ENCODE measurements at places on chromosomes 7 and 10.

DNA sequence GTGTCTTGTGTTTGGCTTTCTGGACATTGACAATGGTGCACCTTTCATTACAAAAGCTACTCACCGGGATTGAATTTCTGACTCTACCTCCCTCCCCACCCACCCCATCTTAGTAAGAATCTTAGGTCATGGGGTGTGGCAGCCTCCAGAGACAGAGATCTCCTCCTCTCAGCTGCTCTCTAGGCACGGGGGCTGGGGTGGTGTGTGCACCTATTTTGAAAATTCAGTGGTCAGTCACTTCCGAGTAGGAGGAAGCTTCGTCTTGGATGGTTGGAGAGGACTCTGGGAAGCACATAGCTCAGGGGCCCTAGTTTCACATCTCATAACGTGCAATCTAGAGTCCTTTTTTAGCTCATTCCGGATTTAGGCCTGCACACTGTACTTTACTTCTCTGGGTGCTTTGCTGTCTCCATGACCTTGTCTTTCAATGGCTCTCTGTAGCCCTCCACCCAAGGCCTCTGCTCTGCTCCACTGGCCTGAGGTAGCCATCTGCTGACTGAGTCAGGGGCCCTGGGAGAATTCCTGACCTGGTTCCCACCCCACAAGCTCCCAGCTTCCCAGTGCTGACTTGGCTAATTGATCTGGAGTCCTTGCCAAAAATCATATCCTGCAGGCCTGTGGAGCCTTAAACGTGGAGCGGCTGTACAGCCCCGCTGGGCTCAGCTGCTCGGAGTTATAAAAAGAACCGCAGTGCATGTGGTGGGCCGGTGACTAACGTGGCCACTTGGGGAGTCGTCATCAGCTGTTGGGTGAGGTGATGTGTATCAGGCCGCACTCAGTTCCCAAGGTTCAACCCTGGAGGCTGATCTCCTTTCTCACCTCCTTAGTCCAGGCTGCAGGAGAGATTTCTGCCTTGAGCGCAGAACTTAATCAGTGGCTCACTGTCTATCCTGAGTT lies 19.3 kb upstream of the ADAMTS14 start:
- peak; percentile 99 for DNase-seq

GRCh38 chr10:10209167-10209566 lies 808.5 kb upstream of the CELF2 start:
- DNase-seq = peak; percentile 55

DNA sequence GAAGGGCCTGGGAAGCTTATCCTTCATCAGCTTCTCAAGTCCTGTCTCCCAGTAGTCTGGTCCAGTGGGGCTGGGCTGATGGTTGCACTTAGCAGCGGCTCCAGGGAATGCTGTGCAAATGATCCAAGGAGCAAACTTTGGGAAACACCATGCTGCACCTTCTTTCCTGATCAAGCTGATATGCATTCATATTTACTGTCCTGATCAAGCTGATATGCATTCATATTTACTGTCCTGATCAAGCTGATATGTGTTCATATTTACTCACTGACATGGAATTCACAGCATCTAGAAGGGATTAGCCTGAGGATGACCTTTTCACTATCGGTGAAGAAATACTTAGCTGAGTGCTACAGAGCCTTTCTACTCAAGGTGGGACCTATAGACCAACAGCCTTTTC lies 330.7 kb downstream of the BMPER start:
- no peak for DNase-seq

GRCh38 chr7:150820578-150821198 lies 20.1 kb downstream of the TMEM176A start:
- no peak for DNase-seq

DNA sequence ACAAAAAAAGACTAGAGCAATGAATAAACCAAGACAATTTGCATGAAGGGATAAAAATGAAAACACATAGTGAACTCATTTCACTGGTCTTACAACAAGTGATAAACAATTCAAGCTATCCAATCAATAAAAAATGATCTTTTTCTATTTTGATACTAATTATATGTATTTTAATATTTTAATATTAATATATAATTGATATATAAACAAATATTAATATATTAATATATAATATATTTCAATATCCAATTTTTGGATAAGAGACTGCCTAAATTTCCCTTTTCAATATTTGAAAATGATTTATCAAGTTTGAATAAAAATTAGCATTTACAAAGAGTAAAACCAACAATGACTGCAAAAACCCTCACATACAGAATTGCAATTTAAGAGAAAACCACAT lies 317.9 kb downstream of the GPR158 start:
- no peak for DNase-seq

DNA sequence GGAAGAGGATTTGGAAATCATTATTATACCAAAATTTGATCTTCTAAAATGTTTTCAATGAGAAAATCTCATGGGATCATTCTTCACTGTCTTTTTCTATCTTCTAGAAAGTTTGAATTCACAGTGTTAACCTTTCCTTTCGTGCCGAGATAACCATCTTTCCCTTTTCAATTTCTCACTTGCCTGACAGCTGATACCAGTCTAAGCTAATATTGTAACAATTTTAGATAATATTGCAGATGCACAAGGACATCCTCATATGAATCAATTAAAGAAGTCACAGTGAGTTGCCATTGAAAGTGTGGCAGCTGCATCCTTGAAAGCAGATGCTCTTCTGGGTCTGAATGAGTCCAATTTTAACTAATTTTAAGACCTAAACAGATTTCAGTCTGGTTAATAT lies 139.6 kb upstream of the LRGUK start:
- DNase-seq = no peak

GRCh38 chr10:20809631-20810030 lies 87.5 kb downstream of the NEBL start:
- DNase-seq = peak; percentile 8

DNA sequence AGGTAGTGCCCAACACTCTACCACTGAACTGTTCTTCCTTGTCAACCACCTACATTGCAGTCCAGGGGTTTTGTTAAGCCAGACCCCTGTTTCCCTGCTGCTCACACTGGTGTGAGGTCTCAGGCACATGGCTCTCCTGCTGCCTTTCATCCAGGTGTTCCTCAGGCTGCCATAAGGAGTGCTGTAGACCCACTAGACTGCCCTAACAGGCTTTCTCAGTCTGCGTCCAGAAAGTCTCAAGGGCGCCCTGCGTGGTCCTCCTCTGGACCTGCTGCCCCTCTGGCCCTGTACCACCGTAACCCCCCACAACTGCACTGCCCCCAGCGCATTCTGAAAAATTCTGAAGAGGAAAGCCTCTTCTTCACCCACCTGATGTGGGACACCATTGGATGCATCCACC lies 225.7 kb upstream of the ANKRD30A start:
- no peak for DNase-seq

DNA sequence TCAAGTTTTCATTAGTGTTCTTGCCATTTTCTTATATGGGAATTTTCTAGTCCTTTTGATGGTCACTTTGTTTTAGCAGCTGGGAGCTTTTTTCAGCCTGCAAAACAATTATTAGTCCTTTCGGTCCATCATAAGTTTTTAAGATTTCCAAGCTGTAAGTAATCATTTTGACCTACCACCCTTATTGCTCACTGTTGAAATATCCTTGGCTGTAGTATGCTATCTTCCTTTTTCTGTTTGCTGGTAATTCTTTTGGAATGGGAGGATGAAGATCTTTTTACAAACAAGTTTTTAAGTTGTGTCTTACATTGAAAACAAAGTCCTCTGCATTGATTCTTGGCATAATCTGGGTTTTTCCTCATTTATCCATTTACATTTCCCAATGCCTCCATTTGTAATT lies 24.0 kb downstream of the BZW2 start:
- DNase-seq = peak; percentile 47

DNA sequence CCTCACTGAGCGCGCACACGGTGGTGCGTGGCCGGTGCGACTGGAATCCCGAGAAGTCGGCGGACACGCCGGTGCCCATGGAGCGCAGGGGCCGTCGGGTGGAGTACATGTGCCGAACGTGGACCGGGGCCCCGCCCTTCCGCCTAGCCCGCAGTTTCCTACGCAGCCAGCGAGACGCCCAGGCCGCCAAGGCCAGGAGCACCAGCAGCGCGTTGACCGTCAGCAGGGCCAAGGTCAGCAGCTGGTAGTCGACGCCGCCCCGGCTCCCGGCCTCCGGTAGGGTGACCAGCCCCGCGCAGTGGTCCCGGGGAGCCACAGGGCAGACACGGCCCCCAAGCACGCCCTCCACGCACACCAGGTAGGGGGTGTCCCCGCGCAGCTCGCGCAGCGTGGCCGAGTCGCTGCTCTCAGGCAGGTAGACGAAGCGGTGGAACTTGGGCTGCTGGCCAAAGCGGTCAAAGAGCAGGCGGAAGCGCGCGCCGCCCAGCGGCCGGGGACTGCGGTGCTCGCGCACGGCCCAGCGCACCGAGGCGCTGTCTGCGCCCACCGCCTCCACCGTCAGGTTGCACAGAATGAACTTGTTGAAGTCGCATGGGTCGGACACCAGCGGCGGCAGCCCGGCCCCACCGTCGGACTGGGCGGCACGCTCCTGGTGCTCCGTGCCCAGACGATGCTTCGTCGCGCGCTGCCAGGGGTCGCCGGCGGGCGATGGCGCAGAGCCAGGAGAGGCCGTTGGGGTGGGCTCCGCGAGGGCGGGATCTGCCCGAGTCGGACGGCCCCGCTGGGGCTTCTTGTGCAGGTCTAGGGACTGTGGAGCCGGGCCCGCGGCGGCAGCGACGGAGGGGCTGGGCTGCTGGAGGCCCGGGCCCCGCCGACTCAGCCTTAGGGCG lies 2.2 kb downstream of the TRIL start:
- peak; percentile 54 for DNase-seq
